ENCODE measurements at places on chromosomes 3 and 15.

- no peak for DNase-seq
Observed at GRCh38 chr15:95032156-95032555, 800.8 kb downstream of the MCTP2 start.

DNA sequence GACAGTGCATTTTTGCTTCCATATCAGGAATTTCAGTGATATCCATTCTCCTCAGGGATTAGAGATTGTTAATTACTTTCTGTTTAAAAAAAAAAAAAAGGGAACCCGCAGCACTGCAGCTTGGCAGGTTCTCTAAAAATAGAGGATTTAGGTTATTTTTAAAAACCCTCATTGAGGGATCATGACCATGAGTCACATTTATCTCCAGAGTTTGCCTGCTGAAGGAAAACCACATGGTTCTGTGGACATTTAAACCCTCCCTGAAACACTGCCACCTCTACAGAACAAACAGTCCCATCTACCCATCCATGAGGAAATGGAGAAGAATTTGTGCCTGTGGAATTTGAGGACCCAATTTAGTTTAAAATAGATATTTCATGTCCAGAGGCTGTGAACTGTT lies 66.2 kb upstream of the UBE2E1 start:
- no peak for DNase-seq

- no peak for DNase-seq
Observed at GRCh38 chr3:136937851-136938250, 19.9 kb upstream of the IL20RB start.

GRCh38 chr15:51751697-51752683 lies 593 bp downstream of the TMOD2 start:
- peak; percentile 53 for DNase-seq

DNA sequence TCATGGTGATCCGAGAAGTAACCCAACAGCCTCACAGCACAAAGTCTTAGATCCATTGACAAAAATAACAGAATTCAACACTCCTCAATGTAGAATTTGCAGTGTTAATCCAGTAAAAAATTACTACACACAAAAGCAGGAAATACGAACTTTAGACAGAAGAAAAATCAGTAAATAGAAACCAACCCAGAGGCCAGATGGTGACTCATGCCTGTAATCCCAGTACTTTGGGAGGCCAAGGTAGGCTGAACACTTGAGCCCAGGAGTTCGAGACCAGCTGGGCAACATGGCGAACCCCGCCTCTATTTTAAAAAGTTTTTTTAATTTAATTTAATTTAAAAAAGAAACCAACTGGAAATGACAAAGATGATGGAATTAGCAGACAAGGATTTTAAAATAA lies 36.1 kb downstream of the SELENOT start:
- no peak for DNase-seq

DNA sequence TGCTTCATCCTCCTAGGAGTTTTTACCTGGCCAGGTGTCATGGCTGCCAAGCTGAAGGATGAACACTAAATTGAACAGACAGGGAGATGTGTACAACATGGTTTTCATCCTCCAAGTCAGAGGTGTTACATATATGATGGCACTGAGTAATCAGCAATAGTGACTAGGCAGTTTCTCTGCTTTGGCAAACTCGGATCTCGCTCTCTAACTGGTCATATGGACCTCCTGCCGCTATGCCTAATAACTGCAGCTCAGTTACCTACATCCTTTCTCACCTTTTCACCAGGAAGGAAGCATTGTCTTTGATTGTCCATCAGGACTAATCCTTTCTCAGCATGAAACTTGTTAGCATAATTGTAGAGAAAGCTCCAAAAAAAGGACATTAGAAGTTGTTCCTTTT lies 175.9 kb upstream of the PLSCR5 start:
- DNase-seq: no peak

GRCh38 chr3:139893963-139894642 lies 40.9 kb upstream of the CLSTN2 start:
- no peak for DNase-seq

DNA sequence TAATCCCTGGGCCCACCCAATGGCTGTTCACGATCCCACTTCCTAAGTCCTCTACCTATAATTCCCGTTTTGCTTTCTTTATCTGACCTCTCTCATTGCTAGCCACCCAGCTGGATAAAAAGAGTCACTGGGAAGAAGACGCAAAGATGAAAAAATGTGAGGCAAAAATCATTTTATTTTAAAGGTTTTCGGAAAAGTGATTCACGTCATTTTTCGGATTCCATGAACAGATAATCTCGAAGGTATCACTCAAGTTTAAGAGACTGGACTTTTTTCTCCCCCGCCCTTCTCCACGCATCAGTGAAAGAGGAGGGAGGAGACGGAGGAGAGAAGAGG lies 266.6 kb downstream of the CGGBP1 start:
- no peak for DNase-seq

DNA sequence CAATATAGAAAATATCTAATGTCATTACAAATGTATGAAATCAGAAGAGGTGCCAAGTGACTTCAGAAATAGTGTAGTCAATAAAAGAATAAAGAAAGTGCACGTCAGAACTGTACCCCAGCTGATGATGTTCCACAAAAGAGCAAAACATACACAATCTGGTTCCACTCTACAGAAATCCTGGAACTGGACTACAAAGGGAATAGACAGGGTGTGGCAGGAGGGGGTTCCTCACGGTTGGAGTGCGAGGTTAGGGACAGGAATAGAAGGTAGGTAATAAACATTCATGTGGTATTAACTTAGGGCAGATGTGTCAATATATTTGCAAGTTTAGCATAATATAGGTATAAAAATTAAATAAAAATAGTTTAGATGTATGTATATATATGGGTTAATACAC lies 103.3 kb upstream of the GOLGA6L6 start:
- no peak for DNase-seq

GRCh38 chr15:25811481-25811906 lies 51.6 kb downstream of the ATP10A start:
- no peak for DNase-seq

- no peak for DNase-seq
Observed at GRCh38 chr3:169774186-169774585, 990 bp downstream of the MYNN start.

GRCh38 chr3:23880703-23881339 lies 36.0 kb downstream of the NKIRAS1 start:
- DNase-seq: no peak

GRCh38 chr3:82114589-82114988 lies 353.1 kb upstream of the GBE1 start:
- no peak for DNase-seq

DNA sequence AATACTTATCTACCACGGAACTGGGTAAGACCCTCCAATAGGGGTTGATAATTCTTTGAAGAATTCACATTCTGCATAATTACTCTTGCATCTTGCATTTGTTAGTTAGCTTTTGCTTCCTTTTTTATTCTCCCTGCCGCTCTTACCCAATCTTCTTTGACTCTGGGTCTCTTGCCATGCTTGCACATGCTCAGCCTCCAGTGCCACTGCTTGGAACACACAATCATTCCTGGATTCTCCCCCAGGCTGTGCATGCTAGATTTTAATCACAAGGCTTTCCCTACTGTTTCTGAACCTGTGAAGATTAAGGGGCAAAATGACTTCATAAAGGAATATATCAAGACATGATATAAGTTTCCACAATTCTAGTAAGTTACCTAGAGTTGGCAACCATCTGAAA lies 133.1 kb downstream of the IL1RAP start:
- no peak for DNase-seq

DNA sequence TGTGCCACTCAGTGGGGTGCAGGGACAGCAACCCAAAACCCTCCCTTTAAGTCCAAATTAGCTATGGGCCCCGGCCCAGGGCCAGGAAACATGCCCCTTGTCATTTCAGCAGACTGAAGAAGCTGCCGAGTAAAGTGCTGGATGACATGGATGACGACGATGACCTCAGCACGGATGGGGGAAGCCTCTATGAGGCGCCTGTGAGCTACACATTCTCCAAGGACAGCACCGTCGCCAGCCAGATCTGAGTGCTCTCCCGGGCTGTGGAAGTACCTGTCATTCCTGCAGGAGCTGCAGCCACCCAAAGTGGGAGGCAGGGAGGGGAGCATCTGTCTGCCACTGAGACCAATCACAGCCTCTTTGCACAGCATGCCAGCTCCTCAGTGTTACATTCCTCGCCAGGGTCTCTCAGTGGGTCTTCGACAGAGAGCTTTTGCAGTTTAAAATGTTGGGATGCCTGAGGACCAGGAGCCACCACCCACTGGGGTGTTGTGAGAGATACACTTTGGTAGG lies 44.4 kb upstream of the MYZAP start:
- no peak for DNase-seq

DNA sequence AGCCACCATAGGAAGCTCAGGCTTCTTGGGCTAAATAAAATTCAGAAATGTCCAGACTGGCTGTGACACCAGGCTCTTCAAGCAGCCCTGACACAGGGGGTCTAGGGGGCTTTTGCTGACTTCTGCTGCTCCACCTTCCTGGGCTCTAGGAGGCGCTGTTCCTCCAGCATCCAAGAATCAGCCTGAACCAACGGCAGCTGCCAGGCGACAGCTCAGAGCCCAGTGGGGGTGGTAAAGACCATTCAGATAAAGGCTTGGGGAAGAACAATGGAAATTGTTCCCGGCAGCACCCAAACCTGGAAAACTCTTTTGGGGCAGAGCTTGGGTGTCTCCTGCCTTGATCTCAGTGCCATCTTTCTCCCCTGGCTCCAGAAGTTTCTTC lies 21.6 kb upstream of the PSTPIP1 start:
- peak; percentile 46 for DNase-seq

DNA sequence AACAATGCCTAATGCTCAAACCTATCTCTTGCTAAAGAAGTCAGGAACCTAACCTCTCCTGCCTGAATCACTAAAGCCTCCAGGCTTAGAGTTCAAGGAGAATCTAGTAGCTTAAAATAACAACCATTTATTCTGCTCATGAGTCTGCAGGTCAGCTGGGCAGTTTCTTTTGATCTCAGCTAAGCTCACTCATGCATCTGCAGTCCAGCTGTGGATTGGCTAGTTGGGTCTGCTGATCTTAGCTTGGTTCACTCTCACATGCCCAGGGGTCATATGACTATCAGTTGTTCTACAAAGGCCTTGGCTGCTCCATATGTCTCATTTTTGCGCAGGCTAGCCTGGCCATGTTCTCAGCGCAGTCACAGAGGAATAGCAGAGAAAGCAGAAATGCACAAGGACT lies 109.2 kb upstream of the STT3B start:
- DNase-seq: no peak

GRCh38 chr3:24683633-24684384 lies 189.2 kb upstream of the THRB start:
- DNase-seq: peak; percentile 42

- DNase-seq: no peak
Observed at GRCh38 chr15:85764649-85765277, 30.0 kb downstream of the KLHL25 start.
